NCI-H446 treated with DMSO at 0.1 percent for 48 hours (cell line): ENCODE measurements at places on chromosomes 5 and 9.

GRCh38 chr5:71891856-71892255, 172.8 kb downstream of the CARTPT start:
- DNase-seq: no peak

DNA sequence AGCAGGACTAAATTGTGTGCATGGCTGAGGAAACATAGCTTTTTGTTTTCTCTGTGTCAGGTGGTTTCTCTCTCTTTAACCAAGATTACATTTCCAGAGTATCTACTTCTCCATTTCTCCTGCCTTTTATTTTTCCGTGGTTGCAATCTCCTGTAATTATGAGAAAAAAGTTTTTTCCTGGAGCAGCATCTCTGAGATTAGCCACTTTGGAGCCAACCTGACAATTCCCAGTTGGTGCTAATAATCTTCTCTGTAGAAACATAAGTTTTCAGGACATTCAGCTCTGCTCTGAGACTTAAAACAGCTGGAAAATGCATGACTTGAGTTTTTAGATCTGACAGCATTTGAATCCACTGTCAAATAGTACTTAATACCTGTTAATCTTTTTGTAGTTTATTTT, 67.1 kb upstream of the GAS1 start:
- no peak for DNase-seq

GRCh38 chr5:18792145-18792544, 1157.9 kb downstream of the TAF11L14 start:
- no peak for DNase-seq

- peak; percentile 42 for DNase-seq
These were observed 146.5 kb upstream of the TLX3 start for GRCh38 chr5:171162596-171162995.

DNA sequence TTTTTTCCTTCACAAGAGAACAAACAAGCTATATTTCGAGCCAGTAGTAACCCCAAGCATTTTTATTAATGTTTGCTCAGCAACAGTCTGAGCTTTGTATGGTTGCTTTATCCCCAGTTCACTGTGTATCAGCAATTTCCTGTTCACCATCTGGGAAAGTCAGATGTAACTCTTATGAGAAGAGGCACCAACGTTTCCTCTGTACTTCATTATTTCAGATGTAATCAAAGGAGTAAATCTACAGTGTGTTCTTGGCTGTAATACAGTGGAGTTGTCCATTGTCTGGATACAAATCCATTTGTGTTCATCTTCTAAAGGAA, 340.2 kb downstream of the ARRDC3 start:
- no peak for DNase-seq

GRCh38 chr9:35937227-35937626, 20.7 kb downstream of the OR2S2 start:
- no peak for DNase-seq
